Activated T-cell treated with anti-CD3 and anti-CD28 coated beads for 1 hour (primary cell): ENCODE measurements at places on chromosomes 4 and X.

DNA sequence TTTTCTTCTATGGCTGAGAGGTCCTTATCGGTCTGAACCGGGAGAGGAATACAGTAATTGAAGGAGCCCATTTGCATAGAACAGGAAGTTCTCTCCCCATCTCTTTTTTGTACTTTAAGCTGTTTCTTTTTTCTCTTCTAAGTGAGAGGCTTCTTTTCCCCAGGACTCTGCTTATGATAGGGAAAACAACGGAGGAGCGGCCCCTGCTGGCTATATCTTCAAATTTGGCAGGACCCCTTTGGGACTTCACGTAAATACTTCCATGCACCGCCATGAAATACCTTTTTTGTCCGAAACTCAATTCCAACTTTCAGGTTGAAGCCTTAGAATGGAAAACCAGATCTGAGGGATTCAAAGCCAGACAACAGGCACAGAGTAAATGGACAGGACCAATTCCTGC, 1153.0 kb upstream of the INTU start:
- DNase-seq, result no peak

GRCh38 chrX:17465201-17465600, 90.2 kb downstream of the NHS start:
- DNase-seq, result no peak

GRCh38 chrX:153646620-153647373, at the start of gene DUSP9:
TSS of gene DUSP9 (plus strand) at chrX:153647203. CDS start at chrX:153647954, 751 bp downstream.
- DNase-seq, result no peak

- DNase-seq, result no peak
Measured at GRCh38 chr4:158008551-158009218, 164.1 kb downstream of the GASK1B start.

GRCh38 chrX:106774981-106775380, 27.5 kb upstream of the TBC1D8B start:
- no peak for DNase-seq
